Activated CD4-positive, alpha-beta T cell treated with anti-CD3 and anti-CD28 coated beads, Interleukin-2, Interleukin-6, amounts not matched to agents 100 ng/mL and 50 ng/mL, durations not matched to agents 16 hours and 8 hours (primary cell): ENCODE measurements at places on chromosomes 11 and 22.

- DNase-seq = peak; percentile 76
These were observed 369 bp downstream of the DGCR8 start for GRCh38 chr22:20080445-20080775.

- peak; percentile 70 for DNase-seq
These were observed 4.8 kb downstream of the CLCF1 start for GRCh38 chr11:67368621-67369020.

DNA sequence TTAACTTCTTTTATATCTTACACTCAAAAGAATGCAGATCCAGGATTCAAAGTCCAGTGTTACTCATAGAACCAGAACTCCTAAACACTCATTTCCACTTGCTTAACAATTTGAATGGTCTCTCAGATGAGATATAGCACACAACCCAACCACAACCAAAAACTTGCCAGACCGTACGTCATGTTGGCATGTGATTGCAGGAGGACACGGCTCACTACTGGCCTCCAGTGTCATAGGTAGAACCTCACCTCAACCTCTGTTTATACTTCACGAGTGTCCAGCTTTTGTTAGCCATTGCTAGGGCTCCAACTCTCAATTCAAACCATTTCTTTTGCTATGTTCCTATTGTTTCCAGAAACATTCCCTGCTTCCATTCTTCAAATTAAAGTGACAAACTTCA lies 58.5 kb upstream of the PDGFD start:
- no peak for DNase-seq

- DNase-seq = no peak
These were observed 326.2 kb downstream of the TBC1D22A start for GRCh38 chr22:47088480-47089158.

DNA sequence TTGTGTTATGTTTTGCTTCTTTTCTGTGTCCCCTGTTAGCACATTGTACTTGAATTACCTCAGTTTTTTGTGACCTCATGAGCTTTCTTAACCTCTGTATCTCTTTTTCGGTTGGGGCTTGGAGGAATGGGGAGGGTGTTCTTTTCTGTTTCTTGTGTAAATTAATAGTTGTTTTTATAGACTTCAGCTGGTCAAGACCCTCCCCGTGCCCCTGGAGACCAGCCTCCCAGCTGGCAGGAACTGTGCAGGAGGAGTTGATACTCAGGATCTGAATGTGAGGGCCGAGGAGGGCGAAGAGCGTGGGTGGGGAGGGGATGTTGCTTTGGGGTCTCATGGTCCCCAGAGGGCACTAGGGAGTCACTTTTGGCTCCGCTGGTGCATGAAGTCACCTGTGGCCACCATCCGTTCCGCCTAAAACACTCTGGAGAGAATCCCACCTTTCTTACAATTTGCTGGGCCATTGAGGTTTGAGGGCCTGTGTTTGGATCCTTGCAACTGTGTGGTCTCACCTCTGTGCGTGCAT lies 44.3 kb upstream of the NNMT start:
- no peak for DNase-seq

GRCh38 chr22:50529897-50530579 lies at the start of gene TYMP:
Gene TYMP, minus strand, starts transcription at chr22:50530012. Its CDS starts 303 bp downstream, at chr22:50529709.
- peak; percentile 86 for DNase-seq

- no peak for DNase-seq
These were observed 64.6 kb downstream of the EXT2 start for GRCh38 chr11:44159848-44160721.

- DNase-seq = no peak
These were observed 7.4 kb downstream of the MCM5 start for GRCh38 chr22:35407362-35407761.

- no peak for DNase-seq
These were observed 65.9 kb upstream of the BIRC3 start for GRCh38 chr11:102251423-102251822.
